ENCODE measurements at places on chromosomes 2 and 18.

- peak; percentile 51 for DNase-seq
Measured at GRCh38 chr2:168920504-168921157, 19.5 kb downstream of the G6PC2 start.

- DNase-seq = no peak
Measured at GRCh38 chr2:178962805-178963433, 87.0 kb downstream of the CCDC141 start.

DNA sequence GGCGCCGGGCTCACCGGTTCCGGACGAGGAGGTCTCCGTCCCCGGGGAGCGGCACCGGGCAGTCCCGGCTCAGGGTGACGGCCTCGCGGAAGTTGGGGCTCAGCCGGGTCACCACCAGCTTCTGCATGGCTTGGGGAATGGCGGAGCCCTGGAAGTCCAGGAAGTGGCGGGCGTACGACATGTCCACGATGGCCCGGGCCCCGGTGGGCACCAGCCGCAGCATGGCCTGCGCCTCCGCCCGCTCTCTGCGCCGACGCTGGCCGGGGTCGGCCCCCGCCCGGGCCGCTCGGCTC lies 157 bp downstream of the PTGR3 start:
- no peak for DNase-seq

GRCh38 chr2:135689679-135690078 lies 52.0 kb upstream of the UBXN4 start:
- DNase-seq = no peak

DNA sequence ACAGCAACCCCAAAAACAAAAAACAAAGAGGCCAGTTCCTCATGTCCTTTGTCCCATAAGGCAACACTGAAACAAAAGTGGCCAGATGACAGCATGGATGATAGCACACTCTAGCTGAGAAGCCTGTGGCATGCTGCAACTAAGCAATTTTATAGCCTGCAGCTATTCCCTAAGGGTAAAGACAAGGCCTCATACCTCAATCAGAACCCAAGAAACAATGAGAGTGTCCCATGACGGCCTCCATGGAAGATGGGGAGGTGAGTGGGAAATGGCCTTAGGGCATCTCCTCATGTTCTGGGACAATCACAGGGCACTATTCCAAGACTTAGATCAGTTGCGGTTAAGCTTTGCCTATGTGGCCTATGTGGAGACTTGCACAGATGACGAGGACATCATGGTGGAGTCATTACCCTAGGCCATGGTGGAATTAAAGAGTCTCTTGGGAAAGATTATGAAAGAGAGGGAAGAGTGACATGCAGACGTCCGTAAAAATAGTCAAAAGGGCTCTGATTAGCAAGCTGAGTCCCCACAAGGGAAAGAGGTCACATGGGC lies 103.1 kb downstream of the INO80D start:
- DNase-seq = no peak

GRCh38 chr2:85772019-85772745 lies 18.4 kb downstream of the ATOH8 start:
- peak; percentile 99 for DNase-seq

- DNase-seq = no peak
Measured at GRCh38 chr2:69386360-69386759, 667 bp downstream of the GFPT1 start.
